Jurkat, Clone E6-1 (cell line): ENCODE measurements at places on chromosomes 5 and 9.

DNA sequence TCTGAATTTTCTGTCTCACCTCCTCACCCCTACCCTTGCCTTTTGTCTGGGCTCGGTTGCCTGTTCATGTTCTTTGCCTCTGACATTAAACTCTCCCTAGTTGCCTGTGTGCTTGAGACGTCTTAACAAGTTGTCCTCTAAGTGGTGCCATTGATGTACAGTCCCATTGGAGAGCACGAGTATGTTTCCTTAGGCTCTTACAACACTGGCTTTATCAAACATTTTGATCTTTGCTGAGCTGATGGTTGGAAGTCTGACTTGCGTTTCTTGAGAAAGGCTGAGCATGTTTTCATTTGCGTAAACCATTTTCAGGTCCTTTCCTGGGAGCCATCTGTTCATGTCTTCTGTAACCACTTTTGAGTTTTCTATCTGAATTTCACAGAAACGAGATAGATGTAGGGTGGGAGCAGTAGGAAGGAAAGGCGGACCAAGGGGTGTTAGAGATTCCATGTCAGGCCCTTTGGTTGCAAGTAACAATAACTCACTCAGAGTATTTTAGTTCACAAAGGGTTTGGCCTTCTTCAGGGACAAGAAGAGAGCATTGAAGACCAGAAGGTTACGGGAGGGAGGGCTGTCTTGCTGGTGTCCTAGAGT is 35.4 kb downstream of the OTULIN start:
- no peak for DNase-seq

DNA sequence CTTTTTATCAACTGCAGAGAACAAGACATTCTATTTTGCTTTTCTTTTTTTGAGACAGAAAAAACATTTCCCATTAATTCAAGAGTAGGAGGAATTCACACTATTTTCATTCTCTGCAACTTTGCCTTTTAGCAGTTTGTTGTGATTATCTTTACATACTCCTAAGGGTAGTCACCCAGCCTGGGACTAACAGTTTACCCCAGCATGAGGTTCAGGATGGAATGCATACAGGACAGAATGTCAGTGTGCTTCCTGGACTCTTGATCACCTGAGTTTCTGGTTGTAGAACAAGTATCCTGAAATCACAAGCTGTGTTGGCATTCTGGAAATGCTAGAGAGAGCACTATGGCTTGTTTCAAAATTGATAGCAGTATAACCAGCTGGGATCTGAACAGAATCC is 368.1 kb downstream of the KIF4B start:
- no peak for DNase-seq

GRCh38 chr9:89218040-89218928 is 39.7 kb upstream of the SHC3 start:
- no peak for DNase-seq

DNA sequence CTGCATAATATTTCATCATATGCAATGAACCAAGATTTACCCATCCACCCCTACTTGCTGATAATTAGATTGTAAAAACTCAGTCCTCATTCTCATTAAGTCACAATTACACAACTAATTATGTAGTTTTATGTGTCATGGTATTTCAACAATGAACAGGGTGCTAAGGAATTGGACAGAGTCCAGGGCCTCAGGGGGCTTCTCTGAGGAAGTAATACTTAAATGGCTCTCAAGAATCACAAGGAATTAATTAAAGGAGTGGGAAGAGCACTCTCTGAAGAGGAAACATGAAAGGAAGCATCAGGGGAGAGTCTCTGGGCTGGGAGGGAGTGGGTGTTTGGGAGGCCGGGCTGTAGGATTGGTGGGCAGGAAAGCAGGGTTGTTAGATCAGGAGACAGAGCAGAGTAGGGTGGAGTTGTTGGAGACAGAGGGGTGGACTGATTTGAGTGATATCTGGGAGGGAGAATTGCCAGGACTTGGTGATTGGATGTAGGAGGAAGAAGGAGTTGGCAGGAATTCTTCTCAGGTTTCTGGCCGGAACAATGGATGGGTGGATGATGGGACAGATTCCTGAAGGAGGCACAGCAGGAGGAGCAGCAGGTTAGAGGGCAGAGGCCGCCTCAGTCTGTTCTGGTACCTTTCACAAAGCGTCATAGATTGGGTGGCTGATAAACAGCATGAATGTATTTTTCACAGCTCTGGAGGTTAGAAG is 23.0 kb upstream of the NSG2 start:
- DNase-seq, result no peak

DNA sequence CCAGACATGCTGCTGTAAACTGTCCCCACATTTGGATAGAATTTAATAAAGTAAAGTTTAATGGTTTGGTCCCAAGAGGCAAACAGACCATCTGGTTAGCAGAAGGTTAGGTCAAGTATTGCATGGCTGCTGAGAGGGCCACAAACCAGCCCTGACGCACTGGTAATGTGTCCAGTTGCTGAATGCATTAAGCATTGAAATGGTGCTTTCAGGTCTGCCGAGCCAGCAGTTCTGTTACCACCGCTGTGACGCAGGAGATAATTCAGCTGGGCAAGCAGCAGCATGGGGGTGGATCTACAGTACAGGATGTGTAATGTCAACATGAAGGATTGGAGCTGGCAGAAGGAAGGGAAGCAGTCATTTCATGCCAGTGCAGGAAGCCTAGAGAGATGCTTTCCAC is 16.0 kb downstream of the ZNF462 start:
- DNase-seq, result no peak

- no peak for DNase-seq
Measured at GRCh38 chr5:149036970-149037369, 25.9 kb downstream of the SH3TC2 start.

DNA sequence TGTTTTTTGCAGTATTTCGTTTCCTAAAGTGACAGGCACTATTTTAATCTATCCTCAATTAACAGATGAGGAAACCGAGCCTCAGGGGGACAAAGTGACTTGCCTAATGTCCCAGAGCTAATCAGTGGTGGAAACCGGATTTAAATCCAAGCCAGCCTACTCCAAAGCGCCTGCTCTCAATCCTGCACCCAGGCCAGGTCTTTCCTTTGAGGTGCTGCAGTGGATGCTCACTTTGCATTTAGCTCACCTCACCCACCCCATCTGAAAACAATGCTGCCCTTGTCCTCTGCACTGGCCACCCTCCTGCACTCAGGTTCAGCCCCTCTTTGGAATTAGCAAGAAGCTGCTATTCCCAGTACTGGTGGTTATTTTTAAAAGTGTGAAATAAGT is 16.0 kb downstream of the ANGPTL2 start:
- no peak for DNase-seq

- no peak for DNase-seq
Measured at GRCh38 chr5:148843510-148844318, 17.3 kb downstream of the ADRB2 start.

- no peak for DNase-seq
Measured at GRCh38 chr9:35996358-35996970, 38.5 kb upstream of the OR2S2 start.

- no peak for DNase-seq
Measured at GRCh38 chr5:38237681-38238080, 20.7 kb upstream of the EGFLAM start.

- DNase-seq, result peak; percentile 69
Measured at GRCh38 chr5:157857816-157858526, 974 bp downstream of the CLINT1 start.

DNA sequence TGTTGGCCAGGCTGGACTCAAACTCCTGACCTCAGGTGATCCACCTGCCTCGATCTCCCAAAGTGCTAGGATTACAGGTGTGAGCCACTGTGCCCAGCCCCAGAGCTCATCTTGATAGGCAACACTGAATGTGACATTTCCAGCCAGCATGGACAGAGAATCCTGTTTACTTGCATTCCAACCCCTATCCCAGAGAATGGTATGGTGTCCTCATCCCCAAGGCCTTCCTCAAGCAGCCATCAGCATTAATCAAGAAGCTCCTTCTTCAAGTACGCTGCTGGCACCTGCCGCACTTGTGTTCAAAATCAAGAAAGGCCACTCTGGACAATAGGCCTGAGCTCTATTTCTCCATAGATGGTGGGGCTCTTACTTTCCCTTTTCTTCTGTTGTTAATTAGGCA is 40.2 kb downstream of the STARD4 start:
- DNase-seq, result no peak

DNA sequence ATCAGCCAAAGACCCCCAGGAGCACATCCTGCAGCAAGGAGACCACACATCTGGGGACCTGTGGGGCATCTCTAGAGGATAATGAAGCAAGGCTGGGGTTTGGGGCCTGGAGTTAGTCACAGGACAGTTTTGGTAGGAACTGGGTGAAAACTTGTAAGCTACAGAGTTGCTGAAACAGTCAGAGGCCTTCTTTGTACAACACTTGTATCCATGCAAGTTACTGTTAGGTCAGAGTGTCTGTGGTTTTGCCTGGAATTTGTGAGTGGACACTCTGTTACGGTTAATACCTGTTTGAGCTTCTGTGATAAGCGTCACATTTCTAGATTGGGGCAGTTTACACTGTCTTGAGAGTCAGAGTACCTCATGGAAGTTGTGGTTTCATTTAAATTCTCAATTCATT is 22.6 kb upstream of the ASPN start:
- DNase-seq, result no peak
